ENCODE measurements at places on chromosomes 11 and 22. TPM values are rescaled to one million over a fixed set of nuclear protein-coding genes. Genes with fewer than 3 reads are reported as not detected.

DNA sequence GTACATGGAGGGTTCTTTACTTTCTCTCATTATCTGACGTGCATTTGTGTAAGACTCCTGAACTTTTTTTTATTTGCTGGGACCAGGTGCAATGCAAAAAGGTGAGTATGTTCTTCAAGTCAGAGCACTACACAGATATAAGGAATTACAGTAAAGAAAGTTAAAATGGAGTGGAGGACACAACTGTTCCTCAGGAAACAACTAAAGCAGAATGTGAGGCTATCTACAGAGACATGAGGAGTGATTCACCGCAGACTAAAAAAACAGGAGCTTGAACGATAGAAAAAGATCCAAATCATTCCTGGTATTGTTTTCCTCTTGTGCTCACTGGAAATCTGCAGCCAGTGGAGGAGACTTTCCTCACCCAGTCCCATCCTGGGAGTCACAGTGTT, 106.2 kb downstream of the ABTB2 start:
- DNase-seq, result no peak

The OR5M8 gene
- total RNA-seq, result not detected

DNA sequence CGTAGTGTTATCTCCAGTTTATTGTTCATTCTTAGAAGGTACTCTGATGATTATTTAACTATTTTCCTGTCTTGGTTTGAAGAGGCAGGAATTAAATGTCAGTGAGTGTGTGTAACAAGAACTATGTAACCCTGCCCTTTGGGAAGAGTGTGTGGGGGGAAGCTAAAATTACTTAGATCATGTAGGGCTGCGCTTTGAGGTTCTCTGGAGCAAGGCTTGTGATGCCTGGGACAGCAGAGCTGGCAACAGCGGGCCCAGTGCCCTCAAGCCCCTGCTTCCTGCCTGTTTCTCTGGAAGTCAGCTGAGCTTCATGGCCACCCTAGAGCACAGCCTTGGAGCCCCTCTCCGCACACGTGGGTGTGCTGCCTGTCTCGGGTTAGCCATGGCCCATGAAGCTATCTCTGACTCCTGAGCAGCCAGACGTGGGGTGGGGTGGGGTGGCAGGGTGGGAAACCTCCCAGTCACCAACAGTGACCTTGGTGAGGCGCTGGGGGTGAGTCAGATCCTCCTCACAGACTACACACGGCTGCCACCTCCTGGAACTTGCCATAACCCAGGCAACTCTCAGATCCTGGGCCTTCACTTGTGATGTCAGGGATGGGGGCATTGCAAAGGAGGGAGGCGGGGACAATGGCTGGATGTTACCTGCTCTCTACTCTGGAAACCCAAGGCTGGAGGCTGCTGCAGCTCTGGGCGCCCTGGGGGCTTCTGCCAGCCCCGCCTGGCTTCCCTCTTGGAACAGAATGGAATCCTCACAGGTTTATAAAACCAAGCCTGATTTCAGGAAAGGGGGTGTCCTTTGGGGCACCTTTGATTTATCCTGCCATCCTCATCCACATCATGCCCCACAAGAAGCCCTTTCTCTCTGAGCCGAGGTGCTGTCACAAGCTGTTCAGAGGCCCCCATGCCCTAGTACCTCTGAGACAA, 88.6 kb downstream of the SNX19 start:
- DNase-seq, result peak; percentile 37

DNA sequence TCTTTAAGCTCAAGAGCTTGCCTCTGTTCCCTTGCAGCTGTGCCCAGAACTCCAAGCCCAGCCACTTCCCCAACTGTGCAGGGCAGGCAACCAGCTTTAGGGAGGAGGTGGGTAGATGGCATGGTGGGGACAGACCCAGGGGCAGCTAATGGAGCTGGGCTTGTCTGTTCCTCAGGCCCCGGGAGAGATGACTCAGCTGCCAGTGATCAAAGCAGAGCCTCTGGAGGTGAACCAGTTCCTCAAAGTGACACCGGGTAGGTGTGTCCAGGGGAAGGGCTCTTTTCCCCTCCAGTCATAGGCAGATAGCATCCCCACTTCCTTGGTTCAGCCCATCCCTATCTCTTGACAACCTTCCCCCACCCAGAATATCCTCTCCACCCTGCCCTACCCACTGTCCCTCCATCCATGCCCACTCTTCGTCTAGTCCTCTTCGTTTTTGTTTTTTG, 32.4 kb downstream of the CREB3L1 start:
- DNase-seq, result no peak

The APOL1 gene
- total RNA-seq, result 53.4 TPM

The BARX2 gene
- total RNA-seq, result not detected

The AMBRA1 gene
- total RNA-seq, result 37.7 TPM

Measured in upper lobe of left lung (tissue), 6 donors.